ENCODE measurements at places on chromosomes 1 and 21. TPM values are rescaled to one million over a fixed set of nuclear protein-coding genes. Genes with fewer than 3 reads are reported as not detected.

DNA sequence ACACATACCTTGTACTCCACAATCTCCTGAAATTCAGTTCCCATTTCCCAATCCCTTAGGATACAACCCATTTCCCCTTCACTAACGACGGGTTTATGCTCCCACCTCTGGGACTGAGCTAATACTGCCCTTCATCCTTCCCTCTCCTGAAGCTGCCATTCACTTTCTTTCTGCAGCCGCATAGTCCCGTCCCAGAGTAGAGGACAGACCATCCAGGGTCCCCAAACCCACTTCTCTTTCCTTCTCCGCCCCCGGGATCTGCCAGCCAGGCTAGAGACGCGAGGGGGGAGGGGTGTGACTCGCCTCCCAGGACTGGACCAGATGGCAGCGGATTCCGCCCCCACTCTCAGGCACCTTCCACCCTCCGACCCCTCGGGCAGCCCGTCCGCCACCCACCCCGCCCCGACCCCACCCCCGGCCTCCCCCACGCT lies 679 bp downstream of the ABL2 start:
- DNase-seq: peak; percentile 63

Gene GBP2
- total RNA-seq: 279 TPM

DNA sequence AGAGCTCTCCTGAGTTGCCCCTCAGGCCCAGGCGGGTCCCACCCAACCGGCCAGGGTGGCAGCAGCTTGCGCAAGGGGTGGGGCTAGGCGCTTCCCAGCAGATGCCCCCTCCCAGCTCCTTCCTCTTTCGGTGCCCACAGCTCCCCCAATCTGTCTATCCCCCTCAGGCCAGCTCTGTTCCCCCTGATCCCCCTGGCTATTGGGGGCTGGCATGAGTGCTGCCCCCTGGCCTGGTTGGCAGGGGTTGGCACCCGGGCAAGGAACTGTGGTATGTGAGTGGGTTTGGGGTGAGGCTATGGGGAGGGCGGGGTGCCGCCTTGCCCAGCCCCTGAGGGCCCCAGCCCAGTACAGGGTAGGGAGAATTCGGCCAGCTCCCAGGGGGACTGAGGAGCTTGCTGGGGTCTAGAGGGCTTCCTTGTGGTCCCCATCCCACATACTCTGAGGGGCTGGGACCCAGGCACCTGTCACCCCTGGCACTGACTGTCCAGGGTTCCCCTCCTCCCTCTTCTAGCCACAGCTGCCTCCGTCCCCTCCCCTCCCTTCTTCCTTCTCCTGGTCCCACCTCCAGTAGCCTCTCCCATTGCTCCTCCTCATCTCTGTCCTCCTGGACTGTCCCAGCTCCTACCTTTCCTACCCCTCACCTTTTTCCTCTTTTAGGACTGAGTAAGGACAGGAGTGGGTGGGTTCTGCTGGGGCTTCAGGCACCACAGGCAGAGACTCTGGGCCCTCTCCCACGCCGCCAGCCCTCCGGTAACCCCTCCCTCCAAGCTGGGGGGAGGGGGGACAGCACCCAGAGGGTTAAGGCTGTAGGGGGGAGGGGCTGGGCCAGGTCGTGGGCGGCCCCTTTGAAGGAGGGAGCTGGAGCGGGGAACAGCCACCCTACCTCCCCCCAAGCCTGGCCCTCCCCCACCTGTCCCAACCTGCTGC lies 5.7 kb downstream of the ZBTB7B start:
- DNase-seq: peak; percentile 80

DNA sequence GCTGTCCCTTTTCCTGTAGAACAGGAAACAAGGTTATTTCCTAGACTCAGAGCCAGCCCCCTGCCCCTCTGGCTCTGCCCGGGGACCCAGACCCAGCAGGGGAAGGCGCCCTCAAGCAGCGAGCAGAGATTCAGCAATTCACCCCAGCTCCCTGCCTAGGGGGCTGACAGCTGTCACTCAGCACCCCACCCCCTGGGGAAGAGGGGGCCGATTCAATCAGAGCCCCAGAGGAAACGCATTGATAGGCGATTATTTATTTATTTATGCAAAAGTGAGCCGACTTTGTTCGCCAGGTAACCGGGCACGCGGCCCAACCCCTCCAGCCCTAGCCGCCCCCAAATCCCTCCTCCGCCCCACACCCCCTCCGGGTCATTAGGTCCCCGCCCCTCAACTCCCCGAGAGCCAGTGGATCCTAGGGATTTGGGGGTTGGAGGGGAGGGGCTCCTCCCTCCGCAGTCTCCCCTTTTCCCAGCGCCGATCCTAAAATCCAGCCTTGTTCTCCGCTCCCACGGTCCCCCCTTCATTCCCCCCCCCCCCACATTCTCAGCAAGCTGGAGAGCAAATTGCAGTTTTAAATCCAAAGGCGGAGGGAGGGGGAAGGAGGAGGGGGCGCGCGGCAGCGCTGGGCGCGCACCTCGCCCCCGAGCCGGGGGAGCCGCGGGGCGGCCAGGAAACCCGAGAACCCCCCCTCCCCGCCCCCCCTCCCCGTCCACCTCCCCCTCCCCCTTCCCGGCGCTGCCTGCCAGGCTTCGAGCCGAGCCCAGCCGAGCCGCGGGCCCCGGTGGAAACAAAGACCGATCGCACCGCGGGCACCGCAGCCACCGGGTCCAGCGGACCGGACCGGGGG lies 1.3 kb downstream of the AHDC1 start:
- DNase-seq: no peak

Gene KLF17
- total RNA-seq: not detected

Gene CDA
- total RNA-seq: not detected

- DNase-seq: no peak
These were observed 72.0 kb downstream of the VCAM1 start for GRCh38 chr1:100791586-100791985.

Gene ERRFI1
- 1.9 TPM for total RNA-seq

DNA sequence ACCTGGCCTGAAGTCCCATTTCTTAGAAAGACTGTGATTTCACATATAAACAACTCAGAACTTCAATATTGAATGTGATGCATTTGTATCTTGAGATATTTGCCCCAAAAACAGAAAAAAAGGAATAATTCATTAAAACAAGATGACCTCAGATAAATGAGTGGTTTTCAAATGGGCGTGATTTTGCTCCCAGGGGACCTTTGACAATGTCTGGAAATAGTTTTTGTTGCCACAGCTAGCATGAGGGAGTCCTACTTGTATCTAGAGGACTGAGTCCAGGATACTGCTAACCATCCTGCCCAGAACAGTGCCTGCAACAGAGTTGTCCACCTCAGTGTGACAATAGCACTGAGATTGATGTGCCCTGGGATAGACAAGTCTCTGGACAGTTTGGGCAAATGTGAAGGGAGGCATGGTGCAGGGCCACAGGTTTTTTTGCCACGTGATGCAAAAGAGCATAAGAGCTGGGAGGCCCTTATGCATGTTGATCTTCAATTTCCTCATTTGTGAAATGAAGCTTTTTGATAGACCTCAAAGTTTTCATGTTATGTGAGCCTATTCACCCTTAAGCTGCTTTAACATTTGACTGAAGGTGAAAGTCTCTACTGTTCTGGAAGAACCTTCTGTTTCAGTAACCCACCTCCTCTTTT lies 46.2 kb downstream of the MAP3K7CL start:
- DNase-seq: no peak

- DNase-seq: no peak
These were observed 999.8 kb upstream of the NCAM2 start for GRCh38 chr21:19998453-19998852.

- no peak for DNase-seq
These were observed 11.2 kb downstream of the SIM2 start for GRCh38 chr21:36709868-36710728.

Gene CELA2B
- total RNA-seq: not detected

DNA sequence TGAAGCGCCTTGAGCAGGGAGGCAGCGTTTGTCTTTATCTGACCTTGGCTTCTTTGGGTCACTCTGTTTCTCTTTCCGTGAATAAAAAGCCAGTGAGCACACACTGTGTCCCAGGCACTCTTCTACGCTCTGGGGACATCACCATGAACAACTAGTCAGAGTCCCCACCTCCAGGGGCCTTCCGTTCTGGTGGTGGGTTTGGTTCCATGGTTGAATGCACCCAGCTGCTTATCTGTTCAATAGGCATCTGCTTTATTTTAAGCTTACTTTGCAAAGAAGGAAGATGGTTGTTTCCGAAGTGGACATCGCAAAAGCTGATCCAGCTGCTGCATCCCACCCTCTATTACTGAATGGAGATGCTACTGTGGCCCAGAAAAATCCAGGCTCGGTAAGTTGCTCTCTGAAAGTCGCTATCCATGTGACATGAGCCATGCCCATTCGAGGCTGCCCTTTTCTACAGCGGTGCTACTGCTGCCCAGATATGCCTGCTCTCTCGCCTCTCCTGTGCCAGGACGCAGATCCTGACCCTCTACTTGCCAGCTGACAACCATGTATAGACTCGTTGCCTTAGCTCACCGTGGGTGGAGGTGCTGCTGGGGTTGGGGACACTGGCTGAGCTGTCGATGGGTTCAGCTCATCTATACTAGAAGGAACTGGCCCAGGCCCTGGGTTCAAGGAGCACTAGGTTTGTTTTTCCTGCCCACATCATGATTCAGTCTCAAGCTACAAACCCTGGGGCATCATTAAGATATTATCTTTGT lies 5.9 kb downstream of the MX1 start:
- no peak for DNase-seq

Gene AMY1A
- total RNA-seq: not detected

DNA sequence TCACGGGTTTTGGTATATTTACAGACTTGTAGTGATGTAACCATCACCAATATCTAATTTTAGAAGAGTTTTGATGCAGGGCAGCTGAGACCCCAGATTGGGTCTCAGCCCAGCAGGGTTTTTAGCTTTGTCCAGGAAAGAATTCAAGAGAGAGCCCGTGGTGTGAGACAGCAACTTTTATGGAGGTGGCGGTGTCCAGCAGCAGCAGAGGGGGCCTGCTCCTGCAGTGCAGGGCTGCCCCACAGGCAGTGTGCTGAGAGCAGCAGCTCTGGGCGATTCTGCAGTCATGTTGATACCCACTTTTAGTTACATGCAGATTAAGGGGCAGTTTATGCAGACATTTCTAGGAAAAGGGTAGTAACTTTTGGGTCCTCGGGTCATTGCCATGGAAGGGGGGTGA lies 1.8 kb upstream of the EPHX1 start:
- no peak for DNase-seq

Gene GPR157
- total RNA-seq: 4.5 TPM

Gene AMIGO1
- 0.97 TPM for total RNA-seq

- DNase-seq: no peak
These were observed 17.0 kb upstream of the TSPAN1 start for GRCh38 chr1:46157916-46158311.

DNA sequence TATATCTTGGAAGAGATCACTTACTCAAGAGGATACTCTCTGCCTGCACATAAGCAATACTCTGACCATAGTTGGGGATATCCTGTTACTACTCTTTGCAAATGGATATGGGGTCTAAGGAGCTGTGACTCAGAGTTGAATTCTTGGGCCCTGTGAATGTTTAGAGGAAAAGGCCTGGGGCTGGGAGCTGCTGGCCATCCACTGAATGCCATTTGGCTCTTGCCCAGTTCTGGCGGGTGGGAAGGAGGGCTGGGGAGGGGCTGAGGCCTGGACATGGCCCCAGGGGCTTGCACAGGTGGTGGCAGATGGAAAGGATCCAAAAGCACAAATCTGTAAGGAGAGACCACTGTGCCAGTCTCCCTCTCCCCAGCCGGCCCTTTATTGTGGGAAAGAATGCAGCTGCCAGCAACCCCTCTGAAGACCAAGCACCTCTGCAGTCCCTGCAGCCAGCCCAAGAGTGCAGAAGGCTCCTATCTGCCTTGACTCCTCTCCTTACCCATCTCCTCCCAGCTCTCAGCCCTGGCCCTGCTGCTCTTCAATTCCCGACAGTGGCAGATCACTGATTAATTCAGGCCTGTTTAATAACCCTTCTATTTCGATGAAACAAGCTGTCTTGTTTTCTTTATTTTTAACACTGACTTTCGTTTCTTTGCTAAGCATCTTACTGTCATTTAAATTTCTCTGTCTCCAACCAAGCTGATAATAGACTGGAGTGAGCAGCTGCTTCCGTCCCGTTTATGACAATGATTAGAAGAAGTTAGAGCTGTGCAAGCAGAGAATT lies 12.1 kb downstream of the PLXNA2 start:
- DNase-seq: no peak

- DNase-seq: peak; percentile 77
These were observed 12.2 kb downstream of the CITED4 start for GRCh38 chr1:40849801-40850592.

DNA sequence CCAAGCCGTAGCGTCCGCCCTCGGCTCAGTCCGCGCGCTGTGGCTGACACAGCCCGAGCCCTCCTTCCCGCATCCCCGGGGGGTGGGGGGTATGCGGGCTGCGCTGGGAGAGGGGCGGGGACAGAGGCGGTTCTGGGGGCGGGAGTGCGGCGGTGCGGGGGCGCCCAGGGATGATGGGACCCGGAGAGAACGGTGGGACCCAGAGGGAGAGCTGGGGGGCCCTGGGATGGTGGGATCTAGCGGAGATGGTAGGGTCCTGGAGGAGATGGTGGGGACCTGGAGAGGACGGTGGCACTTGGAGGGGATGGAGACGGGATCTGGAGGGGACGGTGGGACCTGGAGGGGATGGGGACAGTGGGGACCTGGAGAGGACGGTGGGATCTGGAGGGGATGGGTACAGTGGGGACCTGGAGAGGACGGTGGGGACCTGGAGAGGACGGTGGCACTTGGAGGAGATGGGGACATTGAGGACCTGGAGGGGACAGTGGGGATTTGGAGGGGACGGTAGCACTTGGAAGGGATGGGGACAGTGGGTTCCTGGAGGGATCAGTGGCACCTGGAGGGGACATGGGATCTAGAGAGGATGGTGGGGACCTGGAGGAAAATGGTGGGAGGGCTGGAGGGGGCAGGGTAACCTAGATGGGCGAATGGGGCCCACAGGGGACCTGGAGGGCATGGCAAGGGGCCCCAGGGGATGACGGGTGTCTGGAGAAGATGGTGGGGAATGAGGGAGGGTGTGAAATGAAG lies 477 bp downstream of the SNAP47 start:
- no peak for DNase-seq

Measured in activated naive CD4-positive, alpha-beta T cell treated with anti-CD3 and anti-CD28 coated beads, Interleukin-2, amount 50 U/mL, for 72 hours (primary cell).